ENCODE measurements at places on chromosomes 5 and 9. TPM values are rescaled to one million over a fixed set of nuclear protein-coding genes. Genes with fewer than 3 reads are reported as not detected.

GRCh38 chr9:113311961-113312360 lies 8.8 kb upstream of the RNF183 start:
- DNase-seq = no peak

The BSPRY gene
- total RNA-seq = 0.64 TPM

DNA sequence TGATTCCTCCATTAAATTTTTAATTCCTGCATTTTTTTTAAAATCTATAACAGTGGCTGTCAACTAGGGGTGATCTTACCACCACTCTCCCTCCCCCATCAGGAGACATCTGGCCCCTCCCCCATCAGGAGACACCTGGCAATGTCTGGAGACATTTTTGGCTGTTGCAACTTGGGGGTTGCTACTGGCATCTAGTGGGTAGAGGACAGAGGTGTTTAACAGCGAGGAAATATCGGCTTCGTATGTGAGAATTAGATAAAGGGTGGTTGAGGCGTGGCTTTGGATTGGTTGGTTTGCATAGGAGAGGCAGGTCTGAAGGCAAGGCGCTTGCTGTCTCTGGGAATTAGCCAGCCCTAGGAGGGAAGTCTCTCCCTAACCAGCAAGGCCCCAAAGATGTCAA lies 10.5 kb downstream of the CDHR2 start:
- no peak for DNase-seq

- DNase-seq = no peak
These were observed 2.3 kb upstream of the CTNND2 start for GRCh38 chr5:11906497-11906896.

The CCNI2 gene
- total RNA-seq = not detected

The TMEFF1 gene
- 24.6 TPM for total RNA-seq

The TMC1 gene
- total RNA-seq = not detected

- no peak for DNase-seq
These were observed 48.2 kb downstream of the EQTN start for GRCh38 chr9:27248702-27249101.

DNA sequence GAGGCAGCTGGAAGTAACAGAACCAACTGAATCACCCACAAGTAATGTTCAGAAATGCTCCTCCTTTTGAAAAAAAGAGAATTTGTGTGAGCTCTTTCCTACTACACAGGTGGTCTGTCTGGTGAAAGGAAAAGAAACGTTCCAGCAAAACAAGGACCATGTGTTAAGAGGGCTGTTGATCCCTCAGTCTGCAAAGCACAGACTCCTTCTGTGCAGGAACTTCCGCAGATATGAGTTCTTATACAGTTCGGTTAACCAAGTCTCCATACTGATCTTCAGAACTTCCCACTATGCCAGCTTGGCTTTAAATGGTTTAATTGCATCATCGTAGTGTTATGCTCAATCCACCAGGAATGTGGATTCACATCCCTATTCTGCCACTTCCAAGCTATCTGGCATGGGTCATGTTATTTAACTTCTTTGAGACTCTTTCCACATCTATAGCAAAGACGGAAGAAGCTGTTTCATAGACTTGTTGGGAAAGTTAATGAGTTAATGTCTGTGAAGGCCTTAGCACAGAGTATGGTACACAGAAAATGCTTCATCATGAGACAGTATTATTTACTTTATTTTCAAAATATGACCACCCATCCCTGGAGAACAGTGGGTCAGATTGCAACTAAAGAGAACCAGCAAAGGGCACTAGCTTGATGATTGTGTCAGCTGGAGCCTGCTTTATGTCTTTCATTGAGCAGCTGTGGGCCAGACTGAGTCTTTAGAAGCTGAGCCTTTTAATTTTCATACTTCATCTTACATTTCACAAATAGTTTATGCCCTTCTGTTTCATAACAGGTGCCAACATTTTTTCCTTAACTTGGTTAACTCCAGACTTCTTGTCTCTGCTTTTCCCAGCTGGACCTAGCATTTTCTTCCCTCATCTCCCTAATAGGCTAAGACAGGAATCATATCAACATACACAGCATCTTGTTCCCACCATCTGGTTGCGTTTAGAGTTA lies 89.9 kb downstream of the MAMDC2 start:
- DNase-seq = no peak

- DNase-seq = no peak
These were observed 655.2 kb upstream of the RIOK2 start for GRCh38 chr5:97838214-97838613.
